ENCODE measurements at places on chromosomes 1 and 21.
A peak's percentile ranks its signal among the peaks of the same experiment; 100 is the strongest.

GRCh38 chr1:44723064-44723463 lies 7.9 kb downstream of the RNU5D-1 start:
- DNase-seq: no peak

DNA sequence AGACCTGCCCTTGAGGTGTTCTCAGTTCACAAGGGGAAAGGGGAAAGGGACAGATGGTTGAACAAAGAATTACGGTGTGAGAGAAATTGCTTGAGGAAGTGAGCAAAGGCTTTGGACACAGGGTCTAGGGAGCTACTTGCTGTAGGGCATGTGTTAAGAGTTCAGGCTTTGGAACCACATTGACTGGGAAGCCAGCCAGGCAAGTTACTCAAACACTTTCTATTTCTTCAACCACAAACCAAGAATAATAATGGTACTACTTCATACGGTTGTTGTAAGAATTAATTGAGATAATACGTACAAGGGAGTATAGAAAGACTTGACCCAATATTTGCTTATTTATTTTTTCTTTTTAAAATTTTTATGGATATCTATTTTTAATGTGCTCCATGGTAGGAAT lies 26.6 kb downstream of the AK4 start:
- DNase-seq: no peak

DNA sequence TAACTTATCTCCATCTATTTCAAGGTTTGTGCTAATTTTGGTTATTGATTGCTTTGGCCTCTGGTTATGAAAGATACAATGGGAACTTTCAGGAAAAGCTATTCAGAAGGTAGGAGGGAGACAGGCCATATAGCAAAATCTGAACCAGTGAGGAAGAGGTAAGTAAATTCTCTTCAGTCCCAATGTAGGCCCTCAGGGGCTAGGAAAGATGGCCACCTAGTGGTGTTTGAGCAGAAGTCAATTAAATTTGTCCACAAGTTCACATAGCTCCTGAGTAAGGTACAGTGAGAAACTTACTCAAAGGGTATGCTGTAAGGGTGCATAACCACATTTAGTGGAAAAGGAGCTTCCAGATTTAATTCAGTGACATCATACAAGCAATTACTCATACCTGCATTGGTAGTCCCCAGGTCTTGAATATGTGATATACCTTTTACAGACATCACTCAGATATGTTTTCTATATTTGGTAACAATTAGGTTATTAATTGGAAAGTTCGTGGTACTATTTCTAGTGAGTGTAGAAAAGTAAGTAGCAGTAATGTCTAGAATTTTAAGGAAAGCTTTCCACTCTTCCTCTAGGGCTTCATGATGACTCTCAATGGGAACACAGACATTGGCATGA lies 21.4 kb upstream of the FMO1 start:
- peak; percentile 11 for DNase-seq

DNA sequence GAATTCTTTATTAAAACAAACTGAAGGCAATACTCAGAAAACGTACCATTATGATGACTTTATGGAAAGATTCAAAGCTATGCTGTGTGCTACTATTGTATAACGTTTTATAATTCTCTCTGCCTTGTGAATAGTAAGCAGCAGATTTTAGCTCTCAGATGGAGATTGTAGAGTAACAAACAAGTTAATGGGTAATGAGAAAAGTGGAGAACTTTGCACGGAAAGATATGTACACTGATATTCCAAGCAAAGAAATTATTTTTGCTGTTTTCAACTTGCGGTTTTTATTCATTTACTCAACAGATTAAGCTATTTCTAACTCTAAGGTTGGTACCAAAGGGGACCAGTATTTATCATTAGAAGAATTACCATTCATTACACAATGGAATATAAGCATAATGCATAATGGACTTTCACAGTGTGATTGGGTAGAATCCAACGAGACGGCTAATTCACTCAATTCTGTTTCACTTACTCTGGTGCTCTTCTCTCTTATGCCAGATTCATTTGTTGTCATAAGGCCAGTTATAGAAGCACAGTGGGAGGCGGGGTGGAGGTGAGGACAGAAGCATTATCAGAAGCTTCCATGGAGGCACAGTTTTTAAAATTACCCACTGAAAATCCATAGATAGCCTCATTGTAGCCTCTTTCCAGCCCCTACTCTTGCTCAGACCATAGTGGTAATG lies 38.6 kb downstream of the ATP1B1 start:
- peak; percentile 14 for DNase-seq

DNA sequence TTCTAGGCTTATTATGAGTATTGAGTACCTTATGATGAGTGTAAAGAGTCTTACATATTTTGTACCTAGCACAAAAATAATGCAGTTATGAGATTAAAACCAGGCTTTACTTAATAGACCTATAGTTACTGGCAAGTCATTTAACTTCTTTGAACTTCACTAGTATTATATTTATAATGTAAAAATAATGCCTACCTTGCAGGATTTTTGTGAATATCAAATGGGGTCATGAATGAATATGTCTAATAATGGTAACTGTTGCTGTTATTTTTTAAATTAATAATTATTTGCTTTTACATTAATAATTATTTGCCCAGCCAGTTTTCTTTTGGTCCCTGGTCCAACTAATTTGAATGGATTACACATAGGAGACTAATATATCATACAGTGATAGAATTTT lies 242.5 kb downstream of the GPR52 start:
- no peak for DNase-seq

- no peak for DNase-seq
These were observed 656.1 kb upstream of the NEGR1 start for GRCh38 chr1:72938408-72938807.

DNA sequence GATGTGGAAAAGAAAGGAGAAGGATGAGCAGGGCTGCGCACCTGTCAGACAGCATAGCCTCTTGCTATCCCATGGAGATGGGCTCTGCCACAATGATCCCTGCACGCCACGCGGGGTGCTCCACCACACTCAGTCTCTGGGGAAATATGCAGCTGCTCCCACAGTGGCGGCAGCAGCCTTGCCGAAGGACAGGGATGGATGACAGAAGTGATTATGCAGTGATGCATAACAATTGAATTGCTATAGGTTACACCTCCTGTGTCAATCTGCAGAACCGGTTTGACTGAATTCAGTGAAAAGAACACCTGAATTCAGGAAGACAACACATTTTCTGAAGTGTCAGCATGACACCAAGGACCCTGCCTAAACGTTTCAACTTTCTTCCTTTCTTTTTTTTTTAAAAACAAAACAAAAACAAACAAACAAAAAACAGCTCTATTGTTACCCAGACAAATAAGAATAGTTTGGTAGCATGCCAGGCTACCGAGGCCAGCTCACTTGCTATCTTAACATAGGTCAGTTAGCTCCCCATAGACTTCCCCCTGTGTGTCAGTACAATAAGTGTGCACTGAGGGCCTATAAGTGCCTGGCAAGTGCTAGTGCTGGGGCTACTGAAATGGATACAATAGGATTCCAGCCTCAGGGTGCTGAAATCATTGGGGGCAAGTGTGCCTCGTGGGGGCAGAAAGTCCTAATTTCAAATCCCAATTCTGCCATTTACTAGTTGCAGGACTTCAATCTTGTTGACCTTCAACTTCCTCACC lies 127.6 kb upstream of the LMO4 start:
- peak; percentile 16 for DNase-seq

- no peak for DNase-seq
These were observed 10.0 kb downstream of the YBEY start for GRCh38 chr21:46295996-46296752.

GRCh38 chr1:44250068-44250781 lies 37.0 kb downstream of the DMAP1 start:
- no peak for DNase-seq

DNA sequence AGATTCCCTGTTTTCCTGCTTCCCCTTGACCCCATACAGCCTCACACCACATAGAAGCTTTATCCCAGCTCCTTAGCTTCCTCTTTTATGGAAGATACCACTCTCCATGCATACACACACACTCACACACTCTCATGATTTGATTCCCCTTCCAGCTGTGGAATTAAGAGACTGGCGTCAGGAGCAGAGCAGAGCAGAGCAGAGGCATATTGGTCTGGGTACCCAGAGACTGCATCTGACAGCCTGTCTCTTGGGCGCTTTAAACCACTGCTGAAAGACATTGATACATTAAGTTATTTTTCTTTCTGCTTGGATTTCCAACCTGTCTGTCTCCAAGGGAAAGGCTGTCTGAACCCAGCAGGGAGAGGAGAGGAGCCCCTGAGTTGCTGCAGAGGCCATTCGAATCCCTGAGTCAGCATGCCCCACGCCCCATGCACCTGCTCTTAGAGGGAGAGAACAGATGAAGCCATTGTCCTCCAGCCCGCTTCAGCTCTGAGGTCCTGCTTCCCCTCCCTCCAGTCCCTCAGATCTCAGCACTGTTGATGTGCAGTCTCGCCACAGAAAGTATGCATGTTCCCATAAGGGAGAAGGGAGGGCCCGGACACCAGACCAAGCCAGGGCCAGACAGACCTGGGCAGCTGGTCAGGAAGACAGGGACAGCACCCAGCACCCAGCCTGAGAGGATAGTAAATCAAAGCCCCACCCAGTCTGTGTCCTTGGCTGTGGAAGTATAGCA lies 66.7 kb upstream of the GJB5 start:
- no peak for DNase-seq

Measured in NCI-H2081 treated with DMSO at 0.1 percent for 48 hours (cell line).